ENCODE measurements at places on chromosomes 2 and 18. TPM values are rescaled to one million over a fixed set of nuclear protein-coding genes. Genes with fewer than 3 reads are reported as not detected.

DNA sequence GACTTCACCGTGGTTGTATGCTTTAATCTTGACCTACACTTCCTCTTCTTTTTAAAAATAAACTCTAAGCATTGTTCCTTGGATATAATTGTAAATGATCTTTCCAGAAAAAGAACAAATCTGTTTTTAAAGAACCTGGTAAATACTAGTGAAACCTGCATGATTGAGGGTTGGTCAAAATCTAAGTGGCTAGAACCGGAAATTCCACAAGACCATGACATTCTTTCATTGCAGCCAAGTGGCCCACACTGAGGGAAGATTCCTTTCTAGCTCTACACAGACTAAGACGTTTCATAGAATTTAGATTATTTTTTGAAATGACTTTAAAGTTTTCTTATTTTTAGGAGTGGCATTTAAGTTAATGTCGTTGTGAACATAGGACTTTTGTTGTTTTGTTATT is 356.7 kb downstream of the NYAP2 start:
- no peak for DNase-seq

DNA sequence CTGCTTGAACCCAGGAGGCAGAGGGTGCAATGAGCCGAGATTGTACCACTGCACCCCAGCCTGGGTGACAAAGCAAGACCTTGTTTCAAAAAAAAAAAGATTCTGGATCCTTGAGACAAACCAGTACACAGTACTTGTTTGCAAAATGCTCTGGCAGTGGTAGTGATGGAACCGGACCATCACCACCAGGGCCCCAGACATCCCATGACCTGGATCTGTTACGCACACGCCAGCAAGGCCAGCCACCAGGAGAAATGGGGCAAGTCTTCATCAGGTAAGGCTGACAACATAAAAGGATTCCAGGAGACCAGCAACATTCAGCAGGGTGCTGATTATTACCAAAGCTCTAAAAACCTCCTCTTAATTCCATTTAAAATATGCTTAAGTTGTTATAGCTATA is 35.5 kb downstream of the TBC1D8 start:
- no peak for DNase-seq

DNA sequence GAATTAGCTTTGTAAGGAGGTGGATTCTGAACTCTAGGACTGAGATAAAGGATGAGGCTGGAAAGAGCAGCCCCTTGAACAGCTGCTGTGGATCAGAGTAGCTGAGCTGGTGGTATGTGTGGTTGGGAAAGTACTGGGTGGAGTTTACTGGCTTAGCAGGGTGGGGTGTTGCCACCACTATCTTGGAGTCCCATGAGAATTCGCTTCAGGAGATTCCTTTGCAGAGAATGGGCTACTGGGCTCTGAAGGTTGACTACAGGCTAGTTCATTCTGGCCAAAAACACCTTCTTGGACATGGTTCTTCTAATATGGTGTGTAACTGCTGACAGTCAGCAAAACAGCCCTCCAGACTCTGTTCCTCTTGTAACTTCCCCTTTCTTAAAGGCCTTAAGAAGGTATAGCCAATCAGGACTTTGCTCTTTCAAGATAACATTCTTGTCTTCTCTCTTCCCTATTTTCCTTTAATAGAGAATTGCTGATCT is 52.7 kb downstream of the TET3 start:
- DNase-seq = peak; percentile 36

GRCh38 chr2:29238497-29238896 is 123.3 kb downstream of the CLIP4 start:
- DNase-seq = no peak

GRCh38 chr2:226622484-226622883 is 177.1 kb downstream of the IRS1 start:
- DNase-seq = no peak

DNA sequence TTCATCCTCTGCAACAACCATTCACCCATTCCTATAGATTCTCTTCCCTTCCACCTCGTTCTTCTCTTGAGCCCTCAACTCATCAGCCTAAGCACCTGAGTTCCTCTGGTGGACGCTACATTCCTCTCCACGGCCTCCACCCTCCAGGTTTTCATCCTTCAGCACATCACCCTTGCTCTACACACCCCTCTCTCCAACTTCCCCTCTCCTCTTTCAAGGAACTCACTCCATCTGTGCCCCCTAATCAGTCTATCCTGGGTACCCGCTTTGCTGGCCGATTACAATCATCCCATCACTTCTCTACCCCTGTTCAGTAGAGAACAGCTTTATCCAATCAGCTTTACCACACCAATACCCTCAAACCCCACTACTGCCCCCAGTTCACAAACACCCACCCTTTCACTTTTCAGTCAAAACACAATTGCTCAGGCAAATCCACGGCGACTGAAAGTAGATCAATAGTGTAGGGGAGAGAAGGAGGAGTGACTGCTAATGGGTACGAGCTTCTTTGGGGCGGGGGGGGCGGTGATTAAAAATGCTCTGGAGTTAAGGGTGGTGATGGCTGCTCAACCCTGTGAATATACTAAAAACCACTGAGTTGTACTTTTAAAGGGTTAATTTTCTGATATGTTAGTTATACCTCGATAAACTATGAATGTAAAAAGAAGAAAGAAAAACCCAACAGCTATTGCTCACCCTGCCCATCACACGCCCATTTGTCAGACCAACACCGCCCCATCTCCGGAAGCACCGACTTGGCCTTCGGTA is 857 bp downstream of the DYM start:
- peak; percentile 50 for DNase-seq

- DNase-seq = no peak
Observed at GRCh38 chr2:210288408-210288807, 26.6 kb downstream of the MYL1 start.

GRCh38 chr18:72866442-72866900 is 1.3 kb downstream of the NETO1 start:
- DNase-seq = no peak

GRCh38 chr2:150467621-150467963 is 19.9 kb downstream of the RND3 start:
- no peak for DNase-seq

DNA sequence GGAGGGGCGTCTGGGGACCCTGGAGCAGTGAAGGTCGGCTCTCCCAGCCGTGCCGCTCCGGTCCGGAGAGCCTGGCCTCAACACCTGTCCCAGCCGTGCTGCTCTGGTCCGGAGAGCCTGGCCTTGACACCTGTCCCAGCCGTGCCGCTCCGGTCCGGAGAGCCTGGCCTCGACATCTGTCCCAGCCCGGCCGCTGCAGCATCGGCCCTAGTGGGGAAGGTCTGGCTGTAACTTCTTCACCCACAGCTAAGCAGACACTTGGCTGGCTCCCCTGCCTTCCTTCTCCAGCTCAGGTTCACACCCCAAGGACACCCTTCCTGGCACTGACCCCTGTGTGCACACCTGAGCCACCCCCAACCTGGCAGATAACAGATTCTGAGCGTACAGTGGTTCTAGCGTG is 4.6 kb downstream of the KCNG2 start:
- no peak for DNase-seq

- DNase-seq = no peak
Observed at GRCh38 chr2:53429901-53430300, 337.7 kb upstream of the CHAC2 start.

DNA sequence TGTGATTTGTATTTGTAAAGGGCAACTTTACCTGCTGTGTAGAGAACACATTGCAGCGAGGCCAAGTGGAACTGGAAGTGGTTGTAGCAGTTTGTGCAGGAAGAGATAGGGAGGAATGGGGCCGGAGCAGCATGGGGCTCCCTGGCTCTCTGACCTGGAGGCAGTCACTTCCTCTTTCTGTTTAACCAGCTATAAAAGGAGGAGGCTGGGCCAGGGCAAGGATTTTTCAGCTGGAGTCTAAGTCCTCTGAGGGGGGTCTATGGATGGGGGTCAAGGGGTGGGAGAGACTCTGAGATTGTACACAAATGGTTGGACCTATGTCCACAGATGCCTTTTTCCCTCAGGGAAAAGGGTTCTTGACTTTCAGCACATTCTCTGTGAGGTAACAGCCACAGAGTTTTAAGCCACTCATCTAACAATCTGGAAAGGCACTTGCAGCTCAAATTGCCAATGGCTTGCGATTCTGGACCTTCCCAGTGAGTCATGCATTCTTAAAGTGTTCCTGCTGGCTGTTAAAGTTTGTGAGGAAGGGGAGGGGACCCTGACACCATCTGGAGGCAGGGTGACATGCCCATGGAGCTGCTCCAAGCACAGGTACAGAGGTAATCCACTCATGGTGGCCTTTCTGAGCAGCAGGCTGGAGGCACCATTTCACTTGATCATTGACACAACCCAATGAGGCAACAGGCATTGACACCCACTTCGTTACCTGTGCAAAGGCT is 347.0 kb downstream of the CYRIA start:
- no peak for DNase-seq

GRCh38 chr2:198465970-198466369 is 661.6 kb downstream of the PLCL1 start:
- DNase-seq = no peak

- no peak for DNase-seq
Observed at GRCh38 chr18:1539276-1539675, 634.6 kb downstream of the ADCYAP1 start.

GRCh38 chr18:22813648-22814328 is 119.3 kb upstream of the RBBP8 start:
- DNase-seq = peak; percentile 45

- no peak for DNase-seq
Observed at GRCh38 chr18:52334896-52335295, 5.1 kb upstream of the DCC start.

DNA sequence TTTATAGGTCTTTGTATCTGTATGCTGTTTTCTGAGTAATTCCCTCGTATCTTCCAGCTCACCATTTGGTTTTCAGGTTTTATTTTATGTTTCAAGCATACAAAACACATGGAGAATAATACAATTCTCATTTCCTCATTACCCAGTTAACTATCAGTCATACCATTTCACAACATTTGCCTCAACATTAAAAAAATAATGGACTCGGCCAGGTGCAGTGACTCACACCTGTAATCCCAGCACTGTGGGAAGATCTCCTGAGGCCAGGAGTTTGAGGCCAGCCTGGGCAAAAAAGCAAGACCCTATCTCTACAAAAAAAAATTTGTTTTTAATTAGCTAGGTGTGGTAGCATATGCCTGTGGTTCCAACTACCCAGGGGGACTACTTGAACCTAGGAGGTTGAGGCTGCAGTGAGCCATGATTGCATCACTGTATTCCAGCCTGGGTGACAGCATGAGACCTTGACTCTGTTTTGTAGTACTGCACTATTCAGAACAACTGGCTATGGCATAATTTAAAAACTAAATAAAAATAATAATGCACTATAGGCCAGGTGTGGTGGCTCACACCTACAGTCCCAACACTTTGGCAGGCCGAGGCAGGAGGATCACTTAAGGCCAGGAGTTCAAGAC is 20.3 kb downstream of the NPC1 start:
- no peak for DNase-seq

- no peak for DNase-seq
Observed at GRCh38 chr2:28274911-28275685, 117.6 kb upstream of the FOSL2 start.

DNA sequence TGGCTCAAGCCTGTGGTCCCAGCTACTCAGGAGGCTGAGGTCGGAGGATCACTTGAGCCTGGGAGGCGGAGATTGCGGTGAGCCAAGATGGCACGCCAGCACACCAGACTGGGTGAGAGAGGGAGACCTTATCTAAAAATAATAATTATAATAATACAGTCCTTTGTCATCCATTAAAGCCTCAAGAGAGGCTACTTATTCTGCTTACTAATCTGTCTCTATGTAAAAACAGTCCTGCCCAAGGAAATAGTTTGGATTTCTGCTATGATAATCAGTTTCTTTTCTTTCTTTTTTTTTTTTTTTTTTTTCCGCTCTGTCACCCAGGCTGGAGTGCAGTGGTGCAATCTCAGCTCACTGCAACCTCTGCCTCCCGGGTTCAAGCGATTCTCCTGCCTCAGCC is 228.3 kb downstream of the C1D start:
- no peak for DNase-seq

DNA sequence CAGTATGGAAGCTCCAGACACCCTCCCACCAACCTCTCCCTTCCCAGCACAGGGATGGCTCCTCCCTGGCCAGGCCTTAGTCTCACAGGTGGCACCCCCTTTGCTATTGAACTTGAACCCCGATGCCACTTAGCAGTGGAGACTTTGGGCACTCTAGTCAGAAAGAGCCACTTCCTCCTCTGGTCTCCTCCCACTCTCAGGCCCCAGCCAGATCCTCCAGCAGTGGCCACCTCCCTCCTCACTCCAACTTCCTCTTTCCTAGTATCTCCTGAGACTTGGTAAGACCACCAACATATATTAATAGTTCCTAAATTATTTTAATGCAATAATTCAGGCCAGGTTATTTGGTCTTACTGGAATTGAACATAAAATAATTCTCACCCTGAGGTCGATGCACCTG is 437.2 kb upstream of the ID2 start:
- no peak for DNase-seq

DNA sequence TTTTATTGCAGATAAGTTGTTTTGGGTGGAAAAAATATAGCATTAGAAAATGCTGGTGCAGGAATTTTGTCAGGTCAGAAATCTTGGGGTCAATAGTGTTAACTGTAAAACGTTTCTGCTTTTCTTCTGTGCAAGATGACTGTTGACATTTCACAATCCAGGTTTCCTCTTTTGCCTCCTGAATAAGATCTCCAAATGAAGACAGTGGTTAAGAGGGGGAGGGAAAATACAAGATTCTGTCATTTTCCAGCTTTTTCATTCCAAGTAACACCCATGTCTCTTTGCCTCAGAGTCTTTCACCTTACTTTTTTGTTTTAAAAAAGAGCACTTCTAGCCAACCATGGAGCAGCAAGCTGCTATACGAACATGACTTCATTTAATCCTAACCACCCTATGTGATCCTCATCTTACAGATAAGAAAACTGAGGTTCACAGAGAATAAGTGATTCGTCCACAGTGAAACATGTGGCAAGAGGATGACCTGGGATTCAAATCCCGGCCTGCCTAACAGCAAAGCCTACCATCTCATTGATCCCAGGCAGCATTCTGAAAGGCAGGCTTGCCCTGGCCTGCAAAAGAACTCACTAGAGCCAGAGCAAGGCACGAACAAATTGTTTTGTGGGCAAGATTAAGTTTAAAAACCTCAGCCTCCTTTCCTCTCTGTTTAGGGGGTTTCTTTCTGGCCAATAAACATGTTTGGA is 3.0 kb downstream of the PLEK start:
- no peak for DNase-seq

DNA sequence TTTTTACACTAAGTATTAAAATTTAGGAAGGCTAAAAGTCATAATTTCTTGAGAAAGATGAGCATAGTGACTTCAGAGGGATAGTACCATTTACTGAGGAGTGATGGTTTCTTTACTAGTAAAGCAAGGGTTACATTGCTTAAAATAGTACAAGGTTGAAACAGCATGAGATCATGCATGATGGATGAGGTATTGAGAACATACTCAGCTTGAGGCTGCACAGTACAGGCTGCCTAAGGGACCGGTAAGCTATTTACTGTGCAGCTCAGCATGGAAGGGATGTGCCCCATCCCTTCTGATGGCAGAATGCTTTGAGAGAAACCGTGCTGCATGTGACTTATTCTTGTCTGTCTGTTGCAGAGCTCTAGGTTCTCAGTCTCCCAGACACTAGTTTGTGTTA is 122.1 kb downstream of the EML6 start:
- no peak for DNase-seq

- no peak for DNase-seq
Observed at GRCh38 chr2:208042041-208042440, 16.7 kb upstream of the PLEKHM3 start.

The AMER3 gene
- not detected for total RNA-seq

The GKN2 gene
- total RNA-seq = not detected

The ASB1 gene
- 38.3 TPM for total RNA-seq

The KCNK3 gene
- not detected for total RNA-seq

The BUB1 gene
- total RNA-seq = 2.7 TPM

The GALNT14 gene
- total RNA-seq = not detected

The NCOA1 gene
- total RNA-seq = 122 TPM

The ATP6V1B1 gene
- total RNA-seq = not detected

The POTEI gene
- total RNA-seq = not detected

The RGPD4 gene
- not detected for total RNA-seq

The SH2D6 gene
- 0.57 TPM for total RNA-seq

The TRAF3IP1 gene
- 11.9 TPM for total RNA-seq

Data from natural killer cell (primary cell).